ENCODE measurements at places on chromosomes 3 and 15.

DNA sequence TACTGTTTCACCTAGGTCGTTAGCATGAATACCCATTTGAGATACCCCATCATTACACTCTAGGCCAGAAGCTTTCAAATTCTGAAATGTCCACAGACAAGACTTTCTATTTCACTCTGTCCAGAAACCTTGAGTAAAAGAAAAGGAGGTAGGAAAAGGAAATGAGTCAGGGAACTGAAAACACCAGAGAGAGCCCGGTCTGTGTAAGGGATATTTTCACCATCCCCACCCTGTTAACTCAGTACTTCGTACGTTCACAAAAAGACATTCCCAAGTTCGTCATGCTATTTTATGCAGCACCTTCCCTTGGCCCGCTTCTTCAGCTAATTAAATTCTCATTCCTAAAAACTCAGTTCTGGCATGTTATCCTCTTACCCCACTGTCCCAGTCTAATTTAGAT lies 89.4 kb upstream of the SOX2 start:
- peak; percentile 61 for DNase-seq

DNA sequence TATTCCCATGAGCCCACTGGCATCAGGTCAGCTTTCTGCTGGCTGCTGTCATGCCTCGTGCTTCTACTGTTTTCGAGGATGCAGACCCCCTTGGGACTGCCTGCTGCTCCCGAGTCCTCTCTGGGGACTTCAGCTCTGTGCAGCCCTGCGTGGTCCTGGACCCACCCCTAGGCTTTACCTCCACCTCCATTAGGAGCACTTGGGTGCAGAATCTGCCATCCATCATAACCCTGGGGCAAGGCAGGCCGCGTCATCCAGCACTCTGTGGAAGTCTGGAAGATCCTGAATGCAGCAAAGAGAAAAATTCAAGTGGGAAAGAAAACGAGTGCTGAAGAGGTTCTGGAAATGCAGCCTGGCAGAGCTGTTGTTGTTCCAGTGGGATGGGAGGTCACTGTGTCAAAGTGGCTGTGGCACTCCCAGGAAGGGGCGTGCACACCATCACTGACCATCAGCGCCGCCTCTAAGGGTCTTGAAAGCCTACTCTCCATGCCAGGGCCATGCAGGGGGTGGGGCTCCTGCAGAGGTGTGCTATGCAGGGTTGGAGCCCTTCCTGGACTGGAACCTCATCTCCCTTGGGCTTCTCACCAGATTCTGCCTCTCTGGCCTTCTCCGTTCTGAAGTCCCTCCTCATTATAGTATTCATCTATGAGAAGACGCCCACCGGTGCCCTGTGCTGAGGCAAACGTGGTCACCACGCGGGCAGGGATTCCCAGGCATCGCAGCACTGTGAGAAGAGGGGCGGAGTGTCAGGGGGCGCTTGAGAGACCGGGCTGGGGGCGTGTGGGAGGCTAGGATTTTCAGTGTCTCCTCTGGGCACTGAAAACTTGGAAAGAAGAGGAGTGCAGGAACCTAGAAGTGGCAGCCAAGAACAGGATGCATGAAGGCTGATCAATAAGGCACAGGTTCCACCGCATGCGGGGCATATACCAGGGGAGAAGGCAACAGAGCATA lies 12.5 kb downstream of the EPB42 start:
- DNase-seq = no peak

DNA sequence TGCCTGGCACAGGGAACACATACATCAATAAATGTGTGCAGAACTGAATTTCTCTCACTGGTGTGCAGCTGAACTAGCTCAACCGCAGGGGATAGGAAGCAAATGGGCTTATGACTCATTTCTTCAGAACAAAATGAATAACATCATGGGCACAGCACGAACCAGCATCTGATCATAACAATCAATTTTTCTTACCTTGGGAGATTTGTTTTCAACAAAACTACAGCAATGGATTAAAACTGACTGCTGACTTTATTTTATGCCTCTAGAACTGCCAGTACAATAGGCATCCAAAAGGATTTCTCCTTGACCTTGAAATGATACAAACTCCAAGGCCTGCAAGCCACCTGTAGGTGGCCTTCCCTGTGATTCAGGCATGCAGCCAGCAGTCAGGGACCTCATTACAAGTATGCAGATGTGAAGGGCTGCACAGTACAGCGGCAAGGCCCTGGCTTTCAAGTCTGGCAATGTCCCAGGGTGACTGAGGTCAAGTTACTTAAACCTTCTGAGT lies 26.1 kb downstream of the TAMM41 start:
- DNase-seq = peak; percentile 17

GRCh38 chr15:51775967-51776816 lies 24.8 kb downstream of the TMOD2 start:
- DNase-seq = peak; percentile 43

DNA sequence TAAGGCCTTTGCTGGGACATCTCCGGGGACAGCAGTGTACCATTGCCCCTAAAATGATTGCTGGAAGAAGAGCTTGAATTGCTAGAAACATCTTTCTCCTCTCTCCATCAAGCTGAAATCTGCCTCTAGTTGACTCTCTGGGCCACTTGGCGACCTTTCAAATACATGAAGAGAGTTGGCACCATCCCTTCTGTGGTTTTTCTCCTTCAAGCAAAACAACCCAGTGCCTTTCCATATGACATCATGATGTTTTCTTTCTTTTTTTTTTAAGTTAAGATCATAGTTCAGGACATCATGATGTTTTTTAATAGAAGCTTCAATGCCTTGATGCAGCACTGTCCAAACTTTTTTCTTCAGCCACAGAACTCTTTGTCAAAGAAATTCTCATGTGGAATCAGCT lies 144.0 kb upstream of the PTPRG start:
- peak; percentile 50 for DNase-seq

GRCh38 chr3:197028728-197029510 lies 698 bp downstream of the MELTF start:
- DNase-seq = no peak

GRCh38 chr3:111335512-111336303 lies 206.3 kb upstream of the CD96 start:
- no peak for DNase-seq

- no peak for DNase-seq
Observed at GRCh38 chr3:41986561-41986960, 24.7 kb upstream of the ULK4 start.

DNA sequence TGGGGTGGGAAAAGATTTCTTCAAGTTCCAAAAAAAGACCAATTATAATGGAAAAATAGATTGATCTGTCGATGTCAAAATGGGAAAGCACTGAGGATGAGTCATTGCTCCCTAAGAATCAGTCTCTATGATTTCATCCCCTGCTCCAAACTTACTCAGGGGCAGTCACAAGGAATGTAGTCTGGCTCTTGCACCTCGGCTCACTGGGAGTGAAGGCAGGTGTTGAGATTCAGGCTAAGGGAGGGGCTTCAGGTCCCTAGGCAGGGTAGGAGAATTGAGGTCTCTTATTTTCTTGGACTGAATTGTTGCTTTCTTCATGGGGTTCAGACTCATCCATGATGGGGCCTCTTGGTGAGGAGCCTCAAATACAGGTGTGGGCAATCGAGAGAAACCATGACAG lies 14.2 kb downstream of the ESYT3 start:
- no peak for DNase-seq

DNA sequence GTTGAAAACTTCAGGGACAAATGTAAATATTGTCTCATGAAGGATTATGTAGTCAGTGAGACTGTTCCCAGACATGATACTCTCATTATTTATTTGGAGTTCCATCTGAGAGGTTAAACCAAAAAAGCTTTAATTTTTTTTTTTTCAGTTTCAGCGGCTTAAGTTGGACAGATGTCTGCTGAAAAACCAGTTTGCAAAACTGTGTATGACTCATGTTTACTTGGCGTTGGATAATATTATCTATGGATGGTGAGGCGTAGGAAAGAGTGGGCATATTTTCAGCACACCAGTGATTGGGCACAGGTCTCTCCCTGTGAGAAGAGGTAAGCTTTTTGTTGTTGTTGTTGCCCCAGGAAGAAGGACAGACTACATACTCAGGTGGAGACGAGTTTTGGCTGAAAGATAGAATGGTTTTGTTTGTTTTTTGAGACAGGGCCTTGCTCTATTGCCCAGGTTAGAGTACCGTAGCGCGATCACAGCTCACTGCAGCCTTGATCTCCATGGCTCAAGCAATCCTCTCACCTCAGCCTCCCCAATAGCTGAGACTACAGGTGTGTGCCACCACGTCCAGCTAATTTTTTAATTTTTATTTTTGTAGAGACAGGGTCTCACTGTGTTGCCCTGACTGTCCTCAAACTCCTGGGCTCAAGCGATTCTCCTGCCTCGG lies 16.4 kb upstream of the ANXA2 start:
- DNase-seq = peak; percentile 53

GRCh38 chr3:188211476-188211875 lies 57.5 kb downstream of the LPP start:
- peak; percentile 86 for DNase-seq

GRCh38 chr3:169337500-169338078 lies 325.9 kb downstream of the MECOM start:
- DNase-seq = no peak

GRCh38 chr3:194298331-194299227 lies 52.5 kb downstream of the CPN2 start:
- no peak for DNase-seq

- DNase-seq = no peak
Observed at GRCh38 chr3:138326866-138327595, 2.6 kb downstream of the NME9 start.

DNA sequence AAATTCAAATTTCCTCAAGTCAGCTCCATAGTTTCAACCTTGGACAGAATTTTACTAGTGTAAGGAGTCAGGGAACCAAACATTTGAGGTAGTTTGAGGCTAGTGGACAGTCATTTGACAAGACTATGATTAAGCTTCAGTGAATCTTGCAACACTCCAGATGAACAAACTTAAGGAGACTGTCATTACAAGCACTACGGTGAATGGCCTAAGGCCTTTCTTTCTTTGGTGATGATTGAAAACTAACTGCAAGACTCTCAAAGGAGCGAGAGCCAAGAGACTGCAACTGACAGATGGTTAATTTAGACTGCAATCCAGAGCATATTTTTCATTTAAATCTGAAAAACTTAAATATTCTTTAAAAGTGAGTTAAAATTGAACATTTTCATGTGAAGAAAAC lies 272.3 kb upstream of the NECTIN3 start:
- DNase-seq = no peak

GRCh38 chr15:49320351-49320750 lies 102.7 kb upstream of the FGF7 start:
- no peak for DNase-seq

GRCh38 chr15:51623386-51623938 lies 891 bp upstream of the DMXL2 start:
- no peak for DNase-seq

- DNase-seq = peak; percentile 86
Observed at GRCh38 chr3:188179006-188179966, 25.3 kb downstream of the LPP start.

DNA sequence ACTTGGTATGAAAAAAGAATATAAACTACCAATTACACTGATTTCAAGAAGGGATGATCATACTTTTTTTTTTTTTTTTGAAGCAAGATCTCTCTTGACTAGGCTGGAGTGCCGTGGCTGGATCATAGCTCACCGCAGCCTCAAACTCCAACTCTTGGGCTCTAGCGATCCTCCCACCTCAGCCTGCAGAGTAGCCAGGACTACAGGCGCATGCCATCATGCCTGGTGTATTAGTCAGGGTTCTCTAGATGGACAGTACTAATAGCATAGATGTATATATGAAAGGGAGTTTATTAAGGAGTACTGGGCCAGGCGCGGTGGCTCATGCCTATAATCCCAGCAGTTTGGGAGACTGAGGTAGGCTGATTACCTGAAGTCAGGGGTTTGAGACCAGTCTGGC lies 11.5 kb upstream of the SEC11A start:
- DNase-seq = peak; percentile 23

DNA sequence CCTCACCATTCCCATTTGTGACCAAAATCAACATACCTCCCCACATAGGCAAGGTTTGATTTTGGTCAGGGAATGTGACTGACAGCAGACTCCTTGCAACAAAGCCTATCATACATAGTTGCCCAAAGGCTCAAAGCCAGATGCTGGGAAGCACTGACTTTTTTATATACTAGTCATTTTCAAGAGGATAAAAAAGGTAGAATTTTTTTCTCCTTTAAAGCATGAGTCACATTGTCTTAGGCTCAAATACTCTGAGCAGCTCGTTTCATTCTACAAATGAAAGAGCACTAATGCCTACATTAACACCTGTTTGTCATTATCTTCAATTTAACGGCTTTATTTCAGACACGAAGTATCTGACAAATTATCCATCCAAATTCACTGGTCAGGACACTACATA lies 36.2 kb downstream of the ICE2 start:
- peak; percentile 29 for DNase-seq

DNA sequence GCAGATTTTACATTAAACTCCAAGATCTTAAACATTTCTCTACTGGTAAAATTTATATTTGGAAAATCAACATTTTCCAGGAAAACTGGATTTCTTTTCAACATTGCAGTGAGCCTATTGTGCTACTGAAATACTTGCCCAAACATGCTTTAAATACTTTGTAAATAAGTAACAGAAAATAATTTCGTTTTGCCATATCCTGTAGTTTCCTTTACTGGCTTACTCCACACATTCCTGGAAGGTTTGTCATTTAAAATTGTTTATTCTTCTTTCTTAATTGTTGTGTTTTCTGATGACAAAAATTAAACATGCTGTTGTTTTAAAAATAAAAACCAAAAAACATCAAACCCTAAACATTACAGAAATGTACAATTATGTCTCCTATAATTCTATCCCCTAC lies 22.0 kb downstream of the ACAD11 start:
- DNase-seq = peak; percentile 62

DNA sequence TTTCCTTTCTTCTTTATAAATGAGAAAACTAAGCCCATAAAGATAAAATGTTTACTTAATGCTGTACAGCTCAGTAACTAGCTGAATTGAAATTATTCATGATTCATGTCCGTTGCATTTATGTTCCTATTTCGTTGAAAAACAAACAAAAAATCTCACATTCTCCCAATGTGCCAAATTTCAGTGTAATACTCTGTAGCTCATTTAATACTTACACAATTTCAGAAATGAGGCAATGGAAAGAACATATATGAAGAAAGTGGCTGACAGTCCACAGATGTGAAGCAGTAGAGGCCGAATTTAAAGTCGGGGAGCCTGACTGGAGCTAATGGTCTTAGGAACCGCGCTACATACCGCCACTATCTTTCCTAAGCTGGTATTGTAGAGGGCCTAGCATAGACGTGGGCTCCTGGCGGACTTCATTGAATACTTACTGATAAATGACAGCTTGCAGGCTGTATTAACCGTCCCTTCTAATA lies 651 bp downstream of the PLSCR2 start:
- no peak for DNase-seq

- no peak for DNase-seq
Observed at GRCh38 chr15:88073391-88073691, 183.2 kb downstream of the NTRK3 start.
